ENCODE measurements at places on chromosomes 12 and 14.

DNA sequence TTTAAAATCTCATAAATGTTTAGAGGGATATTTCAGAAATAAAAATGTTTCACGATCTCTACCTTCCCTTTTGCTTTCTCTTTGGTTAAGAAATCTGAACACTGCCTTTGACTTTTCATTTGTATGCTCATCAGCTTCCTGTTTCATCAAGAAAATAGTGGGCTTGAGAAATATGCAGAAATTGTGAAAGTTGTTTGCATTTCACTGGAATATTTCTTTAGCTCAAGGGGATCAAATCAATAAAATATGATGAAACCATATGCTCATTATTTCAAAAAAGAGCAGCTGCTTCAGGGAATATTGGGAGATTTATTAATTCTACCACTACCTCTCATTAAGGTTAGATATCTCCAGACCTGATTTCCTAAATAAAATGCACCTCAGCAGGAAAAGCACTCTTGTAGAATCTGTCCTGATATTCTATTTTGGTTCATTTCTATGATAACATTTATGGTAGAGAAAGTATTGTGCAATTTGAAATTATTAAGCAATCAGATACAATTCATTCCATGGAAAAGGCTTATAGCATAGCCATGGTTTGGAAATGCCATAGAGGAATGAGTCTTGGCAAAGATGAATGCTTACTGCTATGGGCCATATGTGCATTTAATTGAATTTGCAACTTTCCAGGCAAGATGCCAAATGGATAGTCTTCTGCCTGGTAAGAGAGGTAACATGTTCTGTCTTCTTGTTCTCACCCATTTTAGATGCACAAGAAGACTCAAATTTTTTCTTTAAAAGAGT is 212.6 kb upstream of the SLC16A7 start:
- DNase-seq, result no peak

DNA sequence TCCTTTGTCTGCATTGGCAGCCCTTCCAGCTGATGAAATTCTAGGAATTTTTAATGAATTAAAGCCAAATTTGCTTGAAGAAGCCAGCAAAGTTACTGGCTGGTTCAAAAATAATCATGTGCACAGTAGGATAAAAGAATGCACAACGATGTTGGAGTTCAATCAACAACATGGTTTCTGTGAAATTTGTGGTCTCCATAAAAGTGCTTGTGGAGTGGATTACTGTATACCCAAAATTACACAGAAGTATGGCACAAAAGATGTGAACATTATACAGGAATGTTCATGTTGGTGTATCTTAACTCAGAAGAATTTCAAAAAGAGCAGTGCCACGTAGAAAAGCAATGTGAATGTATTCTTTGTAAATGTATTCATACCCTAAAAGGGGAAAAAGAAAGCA is 105.0 kb upstream of the METAP2 start:
- no peak for DNase-seq

- DNase-seq, result peak; percentile 12
These were observed 64.7 kb downstream of the GPR65 start for GRCh38 chr14:88069677-88070076.

- no peak for DNase-seq
These were observed at the start of gene ITGA7 for GRCh38 chr12:55707841-55708694. Gene ITGA7, minus strand, starts transcription at chr12:55707904. Its CDS starts 222 bp downstream, at chr12:55707682.
